Left kidney (tissue), 8 donors: ENCODE measurements at places on chromosomes 12 and 14.

DNA sequence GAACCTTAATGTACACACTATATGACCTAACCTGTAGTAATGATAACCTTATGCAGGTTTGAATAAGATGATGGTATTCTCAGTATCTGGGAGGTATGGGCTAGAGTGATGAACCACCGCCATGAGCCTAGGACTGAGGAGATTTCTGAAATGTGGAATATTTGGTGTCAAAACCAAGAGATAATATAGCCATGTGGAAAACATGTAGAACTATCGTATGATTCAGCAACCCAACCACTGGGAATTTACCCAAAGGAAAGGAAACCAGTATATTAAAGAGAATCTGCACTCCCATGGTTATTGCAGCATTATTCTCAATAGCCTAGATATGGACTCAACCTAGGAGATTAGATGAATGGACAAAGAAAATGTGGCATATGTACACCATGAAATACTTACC lies 271.7 kb upstream of the BTG1 start:
- no peak for DNase-seq

GRCh38 chr14:67932708-67933246 lies 113.2 kb downstream of the RAD51B start:
- DNase-seq = no peak

DNA sequence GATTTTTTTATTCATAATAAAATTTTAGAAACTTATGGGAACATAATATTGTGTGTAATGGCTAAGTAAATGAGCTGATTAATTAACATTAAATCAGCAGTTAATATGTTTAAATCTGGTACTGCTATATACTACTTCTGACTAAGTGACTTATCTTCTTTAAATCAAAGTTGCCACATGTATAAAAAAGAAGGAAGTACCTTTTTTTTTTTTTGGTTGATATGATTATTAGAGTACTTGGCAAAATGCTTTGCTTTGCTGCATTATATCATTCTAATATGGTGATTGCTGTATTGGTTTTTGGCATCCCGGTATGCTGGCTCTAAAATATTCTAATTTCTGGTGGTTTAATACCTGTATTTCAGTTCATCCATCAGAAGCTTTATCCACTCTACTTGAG lies 319.1 kb upstream of the RGS6 start:
- no peak for DNase-seq

- no peak for DNase-seq
Observed at GRCh38 chr14:42715316-42715715, 1108.6 kb downstream of the LRFN5 start.

GRCh38 chr12:106769546-106769945 lies 4.9 kb upstream of the RIC8B start:
- no peak for DNase-seq

GRCh38 chr14:106586098-106586704 lies 1059.8 kb downstream of the TMEM121 start:
- DNase-seq = no peak

GRCh38 chr12:96670334-96670899 lies 181.0 kb downstream of the CFAP54 start:
- no peak for DNase-seq

DNA sequence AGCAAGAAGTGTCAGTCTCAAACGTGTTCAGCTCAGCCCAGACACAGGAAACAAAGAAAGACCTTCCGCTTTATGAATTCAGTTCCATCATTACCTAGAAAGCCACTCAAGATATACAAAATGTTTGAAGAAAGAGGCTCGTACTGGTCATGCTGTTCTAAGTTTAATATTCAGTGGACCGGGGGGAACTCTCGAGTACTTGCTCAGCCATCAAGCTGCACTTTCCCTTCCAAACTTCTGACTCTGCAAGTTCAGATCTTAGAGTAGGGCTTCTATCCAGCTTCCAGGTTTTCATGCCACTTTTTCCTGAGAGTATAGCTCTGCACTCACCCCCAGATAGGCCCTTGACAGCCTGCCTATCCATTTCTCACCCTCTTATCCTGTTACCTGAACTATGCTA lies 62.8 kb upstream of the OSBPL8 start:
- DNase-seq = no peak
